ENCODE measurements at places on chromosomes 12 and 14.
A peak's percentile ranks its signal among the peaks of the same experiment; 100 is the strongest.

GRCh38 chr12:46562625-46563225, 190.2 kb upstream of the SLC38A2 start:
- DNase-seq = no peak

GRCh38 chr14:95609398-95609990, 74.6 kb downstream of the GLRX5 start:
- DNase-seq = no peak

DNA sequence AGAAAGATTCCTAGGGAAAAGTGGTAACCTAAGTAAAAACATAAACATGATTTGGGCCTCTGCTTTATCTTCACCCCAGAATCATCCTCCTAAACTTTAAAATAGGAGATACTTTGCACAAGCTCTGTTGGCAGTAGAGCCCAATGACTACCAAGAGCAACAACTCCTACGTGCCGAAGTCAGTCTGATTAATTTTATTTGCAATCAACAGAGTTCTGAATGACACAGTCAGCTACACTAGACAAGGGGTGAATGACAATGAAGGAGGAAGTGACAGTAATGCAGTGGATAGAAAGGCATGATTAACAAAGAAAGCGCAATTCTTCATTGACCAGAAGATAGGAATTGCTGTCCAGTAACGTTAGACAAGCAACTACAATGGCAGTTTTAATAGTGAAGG, 957.9 kb upstream of the USP15 start:
- DNase-seq = no peak

GRCh38 chr14:103600503-103600902, 28.5 kb upstream of the KLC1 start:
- no peak for DNase-seq

DNA sequence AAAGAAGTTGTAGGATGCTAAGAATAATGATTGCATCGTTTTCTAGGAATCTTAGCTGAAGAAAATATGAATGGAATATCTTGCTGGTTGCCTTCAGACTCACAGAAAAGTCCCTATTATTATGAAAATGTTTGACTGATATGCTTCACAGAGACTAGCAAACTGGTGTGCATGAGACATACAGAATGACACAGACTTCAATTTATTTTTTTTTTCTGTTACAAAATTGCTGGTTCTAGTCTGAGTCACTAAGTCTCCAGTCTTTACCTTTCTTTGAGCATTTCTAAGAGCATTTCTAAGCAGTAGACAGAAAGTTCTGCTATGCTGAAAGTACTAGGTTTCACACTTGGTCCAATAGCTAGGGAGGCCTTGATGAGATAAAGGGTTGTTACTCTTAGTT, 377.6 kb upstream of the ATP2B1 start:
- DNase-seq = no peak

- peak; percentile 90 for DNase-seq
Observed at GRCh38 chr14:92603309-92604242, 90.0 kb downstream of the RIN3 start.

DNA sequence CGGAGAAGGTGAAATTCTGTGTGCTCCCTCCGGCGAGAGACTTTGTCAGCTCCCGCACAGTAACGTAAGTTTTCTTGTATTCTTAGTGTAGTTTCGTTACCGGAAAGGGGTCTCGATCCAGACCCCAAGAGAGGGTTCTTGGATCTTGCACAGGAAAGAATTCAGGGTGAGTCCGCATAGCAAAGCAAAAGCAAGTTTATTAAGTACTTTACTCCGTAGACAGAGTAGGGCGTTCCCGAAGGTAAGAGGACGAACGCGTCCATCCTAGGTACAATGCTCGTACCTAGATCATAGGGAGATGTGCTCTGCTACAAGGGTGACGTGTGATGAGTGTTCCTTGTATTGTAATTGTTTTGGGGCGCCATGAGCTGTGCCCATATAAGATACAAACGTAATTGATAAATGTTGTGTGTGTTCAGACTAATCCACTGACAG, 293 bp downstream of the IFI27L1 start:
- DNase-seq = no peak

DNA sequence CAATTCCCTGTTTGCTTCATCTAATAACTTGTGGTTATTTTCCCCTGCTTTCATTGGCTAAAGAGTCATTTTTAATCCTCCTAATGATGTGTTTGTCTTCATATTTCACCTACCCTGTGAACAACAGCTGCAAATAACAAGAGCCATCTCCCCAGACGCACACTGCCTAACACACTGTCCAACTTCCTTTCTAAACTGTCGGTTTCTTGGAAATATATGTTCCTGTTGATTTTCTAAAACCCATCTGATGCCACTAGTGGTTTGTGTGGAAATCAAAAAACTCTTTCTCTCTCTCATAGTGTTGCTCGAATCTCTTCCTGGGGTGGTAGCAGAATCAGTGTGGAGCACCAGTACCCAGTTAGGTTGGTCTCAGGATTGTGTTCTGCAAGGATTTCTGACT, 226.9 kb downstream of the EPS8 start:
- no peak for DNase-seq

DNA sequence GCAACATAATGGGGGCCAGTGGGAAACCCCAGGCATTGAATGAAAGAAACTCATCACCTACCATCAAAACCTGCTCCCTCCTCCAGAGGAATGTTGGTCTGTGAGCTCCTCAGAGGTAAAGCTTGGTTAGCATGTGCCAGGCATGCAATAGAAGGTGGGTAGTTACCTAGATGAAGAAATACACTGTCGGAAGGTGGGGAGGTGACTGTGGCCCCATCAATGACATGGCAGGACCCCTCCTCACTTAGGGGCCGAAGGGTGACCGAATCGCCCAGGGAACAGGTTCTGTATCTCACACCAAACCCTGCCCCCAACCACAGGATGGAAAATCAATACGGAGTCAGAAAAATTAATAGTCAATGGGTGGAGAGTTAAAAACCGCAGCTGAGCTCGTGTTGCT, 135.6 kb downstream of the BCL11B start:
- no peak for DNase-seq

DNA sequence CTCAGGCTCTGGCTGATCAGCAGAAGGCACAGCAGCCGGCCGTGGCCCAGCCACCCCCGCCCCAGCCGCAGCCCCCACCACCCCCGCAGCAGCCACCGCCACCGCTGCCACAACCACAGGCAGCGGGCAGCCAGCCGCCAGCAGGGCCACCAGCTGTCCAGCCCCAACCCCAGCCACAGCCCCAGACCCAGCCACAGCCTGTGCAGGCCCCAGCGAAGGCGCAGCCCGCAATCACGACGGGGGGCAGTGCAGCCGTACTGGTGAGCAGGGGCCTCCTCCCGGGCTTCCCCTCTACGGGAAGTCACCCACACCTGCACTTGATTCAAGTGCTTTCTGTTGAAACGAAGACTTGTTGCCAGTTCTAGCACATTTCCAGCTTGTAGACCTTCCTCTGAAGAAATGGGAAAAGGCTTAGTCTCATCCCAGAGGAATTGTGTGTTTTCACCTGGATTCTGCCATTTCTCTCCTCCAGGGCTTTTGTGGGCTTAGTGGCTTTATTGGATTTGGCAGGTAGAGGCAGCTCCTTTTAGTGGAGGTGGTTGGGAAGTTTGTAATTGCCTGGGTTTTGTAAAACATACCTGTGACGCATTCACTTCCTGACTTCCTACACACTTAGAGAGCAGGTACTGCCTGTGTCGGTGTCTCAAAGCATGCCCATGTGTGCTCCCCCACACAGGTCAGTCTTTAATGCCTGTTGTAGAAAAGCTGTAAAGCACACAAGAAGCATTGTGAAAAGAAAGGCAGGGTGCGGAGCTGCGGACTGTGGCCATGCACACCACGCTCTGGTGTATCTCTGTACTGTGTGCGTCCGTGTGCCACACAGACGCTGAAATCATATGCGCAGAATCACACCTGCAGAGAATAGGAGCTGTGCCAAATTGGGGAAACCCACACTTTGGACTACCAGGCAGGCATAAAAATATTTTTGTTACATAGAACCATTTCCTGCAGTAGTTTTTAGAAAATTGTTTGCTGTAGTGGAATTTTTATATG, 90.5 kb downstream of the DDX51 start:
- DNase-seq = no peak

DNA sequence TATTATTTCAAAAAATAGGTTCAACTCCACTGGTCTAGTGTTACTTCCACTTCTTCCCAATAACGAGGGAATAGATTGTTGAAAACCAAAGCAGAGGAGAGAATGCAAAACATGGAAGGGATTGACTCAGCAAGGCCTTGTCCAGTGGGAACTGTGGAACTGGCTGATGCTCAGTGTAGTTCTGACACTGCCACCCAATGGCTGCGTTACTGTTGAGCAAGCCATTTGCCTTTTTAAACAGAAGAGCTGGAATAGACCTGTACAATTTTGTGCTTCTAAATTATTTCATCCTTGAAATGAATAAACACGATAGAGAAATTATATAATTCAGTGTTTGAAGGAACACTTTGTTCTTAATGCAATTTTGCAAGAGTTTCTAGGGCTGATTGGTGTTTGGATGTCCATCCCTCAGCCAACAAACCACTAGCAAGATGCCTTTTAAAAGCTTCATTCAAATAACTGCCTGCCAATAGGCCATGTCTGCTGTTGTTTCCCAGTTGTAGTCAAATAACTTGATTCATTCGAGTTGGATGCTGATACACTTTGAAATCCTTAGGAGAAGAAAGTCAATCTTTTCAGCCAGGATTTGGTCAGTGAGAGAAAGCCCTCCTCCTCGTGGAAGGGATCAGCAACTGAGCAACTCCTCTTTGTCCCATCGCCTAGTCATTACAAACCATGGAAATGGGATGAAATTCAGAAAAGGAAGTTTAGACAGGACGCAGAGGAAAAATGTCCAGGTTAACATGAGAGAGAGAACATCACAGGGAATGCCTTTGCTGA, 7.3 kb upstream of the MGP start:
- DNase-seq = no peak

GRCh38 chr12:14138495-14138894, 157.1 kb upstream of the GRIN2B start:
- DNase-seq = no peak

- DNase-seq = no peak
Observed at GRCh38 chr12:90489141-90489540, 465.8 kb downstream of the CCER1 start.

DNA sequence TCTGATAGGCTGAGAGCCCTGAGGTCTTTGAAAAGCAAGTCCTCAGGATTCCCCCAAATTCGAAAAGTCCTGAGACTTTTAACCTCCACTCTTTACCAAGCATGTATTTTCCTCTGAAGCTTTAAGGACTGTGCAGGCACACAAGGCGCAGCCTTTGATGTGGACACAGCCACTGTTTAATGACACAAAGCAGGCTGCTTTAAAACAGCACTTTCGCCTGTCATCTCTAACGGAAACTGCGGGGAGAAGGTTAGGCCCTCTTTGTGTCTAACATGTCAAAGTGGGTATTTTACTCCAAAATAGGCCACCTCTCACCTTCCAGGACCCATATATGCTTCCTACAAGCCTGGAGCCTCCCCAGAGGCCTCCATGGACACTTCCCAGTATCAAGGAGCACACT, 159.2 kb downstream of the GCH1 start:
- no peak for DNase-seq

DNA sequence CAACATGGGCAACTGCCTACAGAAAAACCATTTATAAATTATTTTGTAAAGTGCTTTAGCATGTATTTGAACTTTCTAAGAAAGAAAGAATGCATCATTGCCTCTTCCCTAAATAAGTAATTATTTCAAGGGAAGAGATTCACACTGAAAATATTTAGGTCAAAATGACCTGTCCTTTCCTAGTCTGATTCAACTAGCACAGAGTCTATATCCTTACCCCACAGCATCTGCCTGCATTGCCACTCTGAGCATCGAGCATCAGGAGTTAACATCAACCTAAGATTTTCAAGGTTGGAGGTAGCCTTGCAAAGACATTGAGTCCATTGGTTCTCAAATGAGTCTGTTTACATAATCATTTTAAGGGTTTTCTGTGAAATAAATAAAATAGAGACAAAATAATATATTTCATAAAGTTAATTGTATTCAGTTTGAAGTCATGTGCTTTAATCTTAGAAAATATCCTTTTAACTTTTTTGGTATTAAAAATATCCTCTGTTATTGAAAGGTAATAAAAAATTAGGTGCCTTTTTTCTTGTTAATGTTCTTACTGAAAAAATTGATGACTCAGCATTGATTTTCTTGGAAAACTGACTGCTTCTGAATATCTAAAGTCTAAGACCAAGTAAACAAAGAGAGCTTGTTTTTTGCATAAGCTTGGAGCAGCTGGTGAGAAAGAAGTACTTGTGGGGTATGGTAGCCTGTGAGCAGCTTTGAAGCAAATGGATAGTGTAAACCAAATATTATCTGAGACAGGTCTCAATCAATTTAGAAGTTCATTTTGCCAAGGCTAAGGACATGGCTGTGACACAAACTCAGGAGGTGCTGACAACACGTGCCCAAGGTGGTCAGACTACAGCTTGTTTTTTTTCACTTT, 269.0 kb upstream of the CLEC14A start:
- no peak for DNase-seq

DNA sequence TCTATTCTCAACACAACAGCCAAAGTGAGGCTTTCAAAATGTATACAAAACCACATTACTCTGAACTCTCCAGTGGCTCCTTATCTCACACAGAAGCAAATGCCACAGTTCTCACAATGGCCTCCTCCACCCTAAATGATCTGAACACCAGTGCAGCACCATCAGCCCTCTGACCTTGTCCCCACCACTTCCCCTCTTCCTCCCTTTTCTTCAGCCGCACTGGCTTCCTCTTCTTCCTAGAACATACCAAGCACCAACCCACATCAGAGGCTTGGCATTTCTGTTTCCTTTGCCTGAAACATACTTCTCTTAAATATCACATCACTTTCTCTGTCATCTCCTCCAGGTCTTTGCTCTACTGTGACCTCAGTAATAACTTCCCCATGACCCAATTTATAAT, 66.3 kb downstream of the GPR135 start:
- DNase-seq = no peak

DNA sequence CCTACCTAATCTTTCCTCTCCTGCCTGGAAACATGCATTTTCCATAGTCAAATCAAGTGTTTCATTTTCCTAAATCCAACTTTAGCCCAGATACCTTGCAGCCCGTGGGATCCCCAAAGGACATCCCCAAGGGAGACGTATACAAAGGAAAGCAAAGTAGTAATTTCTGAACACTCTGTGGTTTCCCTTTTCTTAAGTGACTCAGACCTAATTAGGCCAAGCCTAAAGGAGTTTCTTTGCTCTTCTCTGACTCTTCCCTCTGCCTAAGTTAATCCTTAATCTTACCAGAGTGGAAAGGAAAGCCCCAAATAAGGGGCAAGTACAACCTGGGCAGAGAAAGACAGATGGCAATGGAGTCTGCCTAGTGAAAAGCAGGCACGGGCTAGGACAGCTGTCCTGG, 250.3 kb downstream of the SPTSSA start:
- no peak for DNase-seq

DNA sequence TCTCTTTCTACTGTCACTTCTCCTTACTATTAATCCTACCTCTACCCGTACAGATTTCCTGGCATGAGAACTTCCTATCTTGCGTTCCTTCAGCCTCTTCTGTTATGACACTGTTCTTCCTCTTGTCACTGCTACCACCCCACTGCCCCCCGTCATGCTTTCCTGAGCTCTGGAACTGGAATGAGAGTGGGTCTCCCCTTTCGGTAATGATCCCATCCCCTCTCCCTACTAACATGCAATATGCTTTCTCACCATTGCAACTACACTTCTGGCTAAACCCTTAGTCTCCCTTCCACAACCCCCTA, 4.9 kb upstream of the AP1G2 start:
- DNase-seq = no peak

GRCh38 chr12:79400481-79400880, 290.3 kb downstream of the PAWR start:
- DNase-seq = no peak

- DNase-seq = no peak
Observed at GRCh38 chr12:42510823-42511222, 78.7 kb downstream of the PRICKLE1 start.

GRCh38 chr12:6124411-6125309, at the start of gene VWF:
Gene VWF (minus strand): TSS chr12:6124670. CDS start chr12:6123196, 1,474 bp downstream.
- DNase-seq = no peak

- DNase-seq = no peak
Observed at GRCh38 chr14:36647417-36647823, 14.2 kb upstream of the PAX9 start.
